Lung microvascular endothelial cell (primary cell): ENCODE measurements at places on chromosomes 1 and 21. TPM values are rescaled to one million over a fixed set of nuclear protein-coding genes. Genes with fewer than 3 reads are reported as not detected.
A peak's percentile ranks its signal among the peaks of the same experiment; 100 is the strongest.

- DNase-seq: no peak
Measured at GRCh38 chr1:229526695-229527094, 18.6 kb upstream of the NUP133 start.

DNA sequence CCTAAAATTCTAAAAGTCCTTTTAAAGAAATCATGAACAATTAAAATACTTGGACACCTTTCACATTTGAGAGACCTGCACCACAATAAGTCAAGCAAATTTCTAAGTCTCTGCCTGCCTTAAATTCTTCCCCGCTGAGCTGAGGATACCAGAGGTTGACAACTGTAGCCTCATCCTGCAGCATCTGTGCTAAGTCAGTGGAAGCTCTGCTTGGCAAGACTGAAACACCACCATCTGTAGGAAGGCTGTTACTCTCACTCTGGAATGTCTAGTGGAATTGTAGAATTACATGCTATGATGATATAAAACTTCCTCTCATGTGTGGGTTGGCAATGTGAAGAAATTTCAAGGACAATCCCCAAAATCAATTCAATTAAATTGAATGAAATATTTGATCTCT, 1756.5 kb downstream of the NCAM2 start:
- no peak for DNase-seq

GRCh38 chr1:218330043-218330623, 15.0 kb upstream of the TGFB2 start:
- peak; percentile 73 for DNase-seq

- DNase-seq: peak; percentile 50
Measured at GRCh38 chr1:85398391-85399064, 66.4 kb downstream of the DDAH1 start.

- peak; percentile 36 for DNase-seq
Measured at GRCh38 chr1:114152508-114153260, 985 bp downstream of the SYT6 start.

DNA sequence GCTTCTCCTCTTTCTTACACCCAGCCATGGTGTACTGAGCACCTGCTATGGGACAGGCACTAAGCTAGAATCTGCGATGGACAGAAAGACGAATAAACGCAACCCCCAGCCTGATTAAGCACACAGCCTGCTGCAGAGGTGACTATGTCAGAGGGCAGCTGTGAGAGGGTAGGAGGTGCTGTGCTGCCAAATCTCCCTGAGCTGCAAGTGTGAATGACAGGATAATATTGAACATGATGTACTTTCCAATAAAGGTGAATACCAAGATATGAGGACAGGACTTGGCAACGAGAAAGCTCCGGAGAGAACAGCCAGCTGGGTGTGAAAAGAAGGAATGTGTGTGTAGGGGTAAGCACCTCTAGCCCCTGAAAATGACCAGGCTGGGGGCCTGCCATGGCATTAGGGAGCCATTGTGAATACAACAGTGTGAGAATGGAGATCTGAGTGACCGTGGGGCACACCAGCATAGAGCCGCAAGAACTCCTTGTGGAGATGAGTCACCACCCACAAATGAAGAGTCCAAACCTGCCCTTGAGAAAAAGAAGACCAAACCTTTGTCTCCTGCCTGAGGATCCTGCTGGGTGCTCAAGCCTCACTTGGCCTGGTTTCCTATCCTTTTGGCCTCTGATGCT, 83.0 kb upstream of the ATF3 start:
- DNase-seq: no peak

CADM3 gene
- total RNA-seq: under 0.01 and 0.40 TPM in 2 replicates

OR2T2 gene
- total RNA-seq: not detected in 2 replicates

MAP10 gene
- 0.44 and 0.60 TPM in 2 replicates for total RNA-seq

AADACL4 gene
- not detected in 2 replicates for total RNA-seq

IGFN1 gene
- total RNA-seq: not detected in 2 replicates
